ENCODE measurements at places on chromosomes 16 and 17.
A peak's percentile ranks its signal among the peaks of the same experiment; 100 is the strongest.

DNA sequence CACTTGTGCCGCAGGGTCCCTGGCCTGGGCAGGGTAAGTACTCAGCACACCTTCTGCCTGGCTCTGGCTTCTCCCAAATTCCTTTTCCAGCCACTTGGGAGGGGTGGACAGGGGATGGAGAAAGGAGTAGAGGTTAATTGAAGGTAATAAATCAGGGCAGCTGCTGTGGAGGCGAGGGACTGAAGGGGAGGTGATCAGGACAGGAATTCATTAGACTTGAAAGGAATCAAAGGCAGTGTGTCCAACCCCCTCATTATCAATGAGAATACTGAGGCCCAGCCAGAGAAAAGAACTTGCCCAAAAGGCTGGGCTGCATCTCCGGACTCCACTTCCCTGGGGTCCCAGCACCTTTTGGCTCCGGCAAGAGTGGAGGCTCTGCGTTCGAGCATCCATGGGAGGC, 2.4 kb downstream of the SOST start:
- no peak for DNase-seq

GRCh38 chr16:72226136-72226535, 54.2 kb upstream of the PMFBP1 start:
- DNase-seq = no peak

DNA sequence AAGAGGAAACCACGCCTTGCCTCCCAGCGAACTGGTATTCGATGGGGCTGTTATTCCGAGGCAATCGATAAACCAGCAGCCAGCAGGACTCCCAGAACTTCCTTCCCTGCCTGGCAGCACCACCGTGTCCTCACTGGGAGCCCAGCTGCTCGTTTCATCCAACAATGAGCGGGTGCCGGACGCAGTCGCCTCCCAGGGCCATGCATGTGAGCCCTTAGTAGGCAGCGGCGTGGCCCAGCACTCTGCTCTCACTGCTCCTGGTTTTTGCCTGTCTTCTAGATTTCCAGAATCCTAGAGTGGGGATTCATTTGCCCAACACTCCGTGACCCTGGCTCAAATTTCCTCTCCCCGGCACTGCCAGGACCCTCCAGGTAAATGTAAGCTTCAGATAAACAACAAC, 29.1 kb upstream of the RASD1 start:
- DNase-seq = no peak

DNA sequence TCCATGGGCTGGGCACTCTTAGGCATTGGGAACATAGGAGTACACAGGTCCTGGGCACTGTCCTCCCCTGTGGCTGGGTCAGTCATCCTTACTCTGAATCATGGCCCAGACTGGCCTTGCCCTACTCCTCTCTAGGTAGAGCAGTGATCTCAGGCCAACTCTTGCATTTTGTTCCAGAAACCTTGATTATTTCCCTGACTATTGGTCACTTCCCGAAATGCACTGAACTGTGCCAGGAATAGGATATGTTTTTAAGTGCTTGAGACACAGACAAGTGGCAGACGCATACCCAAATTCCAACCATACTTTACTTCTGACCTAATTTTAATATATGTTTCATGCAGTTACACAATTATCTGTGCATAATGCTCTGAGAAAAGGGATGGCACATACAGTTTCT, 10.3 kb downstream of the KRABD2 start:
- DNase-seq = no peak

DNA sequence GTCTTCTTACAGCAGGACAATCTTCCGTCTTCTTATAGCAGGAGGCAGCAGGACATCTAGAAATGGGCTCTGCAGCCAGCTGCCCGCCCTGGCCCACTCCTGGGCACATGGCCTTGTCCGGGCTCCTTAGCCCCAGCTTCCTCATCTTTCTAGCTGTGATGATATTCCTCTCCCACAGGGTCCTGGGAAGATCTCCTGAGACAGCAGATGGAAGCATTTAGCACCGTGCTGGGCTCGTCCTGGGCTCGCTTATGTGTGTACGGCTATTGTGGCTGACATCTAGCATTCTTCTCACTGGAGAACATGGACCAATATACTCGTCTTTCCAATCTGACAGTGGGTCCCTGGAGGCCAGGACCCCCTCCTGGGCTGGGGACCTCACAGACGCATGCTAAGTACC, 48.5 kb downstream of the TIMM22 start:
- DNase-seq = no peak

GRCh38 chr17:15468126-15468525, 705 bp upstream of the CDRT4 start:
- no peak for DNase-seq

DNA sequence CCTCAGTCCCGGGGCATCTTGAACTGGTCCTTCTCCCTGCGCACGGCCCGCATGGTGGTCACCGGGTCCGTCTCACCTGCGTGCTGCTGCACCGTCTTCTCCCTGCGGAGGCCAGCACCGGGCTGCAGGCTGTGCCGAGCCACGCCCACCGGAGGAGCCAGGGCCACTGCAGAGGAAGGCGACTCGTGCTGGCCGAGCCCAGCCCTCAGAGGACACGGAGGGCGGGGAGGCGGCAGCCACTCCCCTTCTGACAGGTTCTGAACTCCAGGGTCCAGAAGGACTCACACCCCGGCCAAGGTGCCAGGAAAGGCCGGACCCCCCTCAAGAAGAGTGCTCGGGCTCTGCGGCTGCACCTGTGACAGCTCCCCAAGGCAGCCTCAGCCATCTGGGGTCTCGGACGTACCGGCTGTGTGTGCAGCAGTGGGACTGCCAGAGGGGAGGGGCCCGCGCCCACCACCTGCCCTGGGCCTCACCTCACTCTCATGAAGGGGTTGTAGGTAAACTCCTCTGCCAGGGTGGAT, 15.8 kb upstream of the IGFALS start:
- DNase-seq = peak; percentile 76

- peak; percentile 54 for DNase-seq
Observed at GRCh38 chr17:65061646-65062045, 5.1 kb upstream of the GNA13 start.

DNA sequence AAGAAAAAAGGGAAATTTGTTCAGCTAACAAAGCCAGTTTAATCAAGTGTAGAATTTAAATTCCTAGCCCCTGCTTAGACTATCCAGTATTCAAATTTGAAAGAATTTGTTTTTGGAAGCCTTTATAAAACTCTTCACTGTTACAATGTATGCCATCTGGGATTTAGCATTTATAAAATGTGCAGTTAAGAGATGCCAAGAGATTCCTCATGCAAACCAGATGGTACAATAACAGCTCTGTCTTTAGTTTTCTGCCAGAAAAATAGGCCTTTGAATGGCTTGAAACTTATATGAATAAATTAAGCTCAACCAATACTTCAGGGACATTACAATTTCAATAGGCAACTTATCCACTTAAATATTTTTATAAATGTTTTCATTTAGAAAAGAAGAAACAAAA, 6.8 kb upstream of the ANKS4B start:
- no peak for DNase-seq

DNA sequence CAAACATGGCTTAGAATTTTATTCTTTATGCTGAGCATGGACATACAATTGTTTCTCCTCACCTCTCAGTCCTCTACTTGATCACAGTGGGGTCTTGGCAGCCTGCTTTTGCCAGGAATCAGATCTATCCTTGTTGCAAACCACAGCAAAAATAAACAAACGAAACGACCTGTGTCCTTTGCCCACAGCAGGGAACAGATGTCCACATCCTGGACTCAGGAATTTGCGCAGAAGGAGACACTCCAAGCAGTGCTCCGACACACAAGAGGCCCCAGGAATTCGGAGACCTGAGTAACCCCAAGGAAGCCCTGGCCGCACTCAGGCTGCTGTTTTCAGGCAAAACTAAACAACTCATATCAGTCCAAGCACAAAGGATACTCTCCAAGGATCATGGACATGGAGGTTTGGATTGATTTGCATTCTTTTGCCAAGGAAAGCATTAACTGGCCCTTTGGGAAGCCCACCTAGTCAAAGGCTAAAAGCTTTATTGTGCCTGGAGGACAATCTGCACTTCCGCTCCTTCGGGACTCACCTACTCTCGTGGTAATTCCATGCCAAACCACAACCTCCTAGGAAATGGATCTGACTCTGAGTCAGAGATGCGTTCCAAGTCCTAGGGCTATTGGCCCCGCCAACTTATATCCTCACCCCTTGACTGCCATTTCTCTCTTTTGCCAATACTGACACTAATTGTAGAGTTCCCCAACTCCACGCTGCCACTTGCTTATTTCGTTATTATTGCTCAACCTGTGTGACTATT, 271.1 kb upstream of the CDH11 start:
- DNase-seq = no peak

DNA sequence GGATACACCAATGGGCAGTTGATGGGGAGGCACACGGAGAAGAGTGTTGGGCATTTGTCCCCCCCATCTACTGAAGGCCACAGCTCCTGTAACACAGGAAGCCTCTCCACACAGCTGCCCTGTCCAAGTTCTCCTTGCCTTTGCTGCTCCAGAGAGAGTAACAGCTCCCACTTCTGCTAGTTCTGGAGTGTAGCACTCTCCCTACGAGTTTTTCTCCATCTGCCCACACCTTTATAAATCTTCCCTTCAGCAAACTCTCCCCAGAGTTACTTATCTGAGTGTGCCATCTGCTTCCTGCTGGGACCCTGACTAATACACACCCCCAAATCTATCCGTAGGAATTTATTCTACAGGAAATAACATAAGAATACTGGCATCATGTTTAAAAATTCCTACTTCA, 42.6 kb upstream of the ERN1 start:
- DNase-seq = no peak

- DNase-seq = no peak
Observed at GRCh38 chr16:50247123-50247905, 19.0 kb upstream of the ADCY7 start.

DNA sequence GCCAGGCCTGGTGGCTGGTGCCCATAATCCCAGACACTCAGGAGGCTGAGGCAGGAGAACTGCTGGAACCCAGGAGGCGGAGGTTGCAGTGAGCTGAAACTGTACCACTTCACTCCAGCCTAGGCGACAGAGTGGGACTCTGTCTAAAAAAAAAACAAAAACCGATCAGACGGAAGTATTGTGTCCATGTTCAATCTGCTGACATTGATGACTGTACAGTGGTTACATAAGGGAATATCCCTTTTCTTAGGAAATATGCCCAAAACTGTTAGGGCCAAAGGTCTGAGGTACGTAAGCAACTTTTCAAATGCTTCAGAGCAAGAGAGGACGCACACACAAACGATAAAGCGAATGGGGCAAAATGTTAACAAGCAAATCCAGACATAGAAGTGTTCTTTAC, 69.8 kb upstream of the DNAH17 start:
- DNase-seq = no peak

DNA sequence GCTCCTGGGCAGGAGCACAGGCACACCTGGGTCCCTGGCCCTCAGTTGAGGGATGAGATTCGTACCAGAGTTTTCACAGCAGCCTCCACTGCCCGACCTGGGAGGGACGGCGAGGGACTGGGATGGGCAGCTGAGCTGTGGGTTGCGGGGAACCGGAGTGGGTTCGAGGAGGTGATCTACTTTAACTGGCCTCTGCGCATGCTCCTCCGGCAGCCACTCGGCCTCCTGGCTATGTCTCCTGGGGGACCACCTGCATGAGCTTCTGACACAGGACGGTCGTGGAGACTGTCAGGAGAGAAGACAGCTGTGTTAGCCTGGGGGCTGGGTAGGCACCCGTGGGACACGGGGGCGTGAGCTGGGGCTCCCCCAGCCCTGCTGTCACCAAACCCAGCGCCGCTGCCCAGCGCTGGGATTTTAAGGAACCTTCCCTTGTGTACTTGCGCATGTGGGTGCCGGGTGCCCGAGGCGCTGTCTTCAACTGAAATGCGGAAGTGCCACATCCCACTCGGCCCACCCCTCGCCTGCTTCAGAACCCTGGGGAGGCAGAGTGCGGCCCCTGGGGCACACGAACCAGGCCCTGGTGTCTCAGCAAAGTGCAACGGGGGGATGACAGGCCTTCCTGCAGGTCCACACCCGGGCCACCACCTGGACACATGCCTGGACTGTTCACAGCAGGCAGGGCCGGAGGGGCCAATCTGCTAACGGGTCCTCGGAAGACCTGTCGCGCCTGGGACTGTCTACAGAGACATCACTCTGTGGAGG, 36.4 kb downstream of the SLC7A5 start:
- no peak for DNase-seq

DNA sequence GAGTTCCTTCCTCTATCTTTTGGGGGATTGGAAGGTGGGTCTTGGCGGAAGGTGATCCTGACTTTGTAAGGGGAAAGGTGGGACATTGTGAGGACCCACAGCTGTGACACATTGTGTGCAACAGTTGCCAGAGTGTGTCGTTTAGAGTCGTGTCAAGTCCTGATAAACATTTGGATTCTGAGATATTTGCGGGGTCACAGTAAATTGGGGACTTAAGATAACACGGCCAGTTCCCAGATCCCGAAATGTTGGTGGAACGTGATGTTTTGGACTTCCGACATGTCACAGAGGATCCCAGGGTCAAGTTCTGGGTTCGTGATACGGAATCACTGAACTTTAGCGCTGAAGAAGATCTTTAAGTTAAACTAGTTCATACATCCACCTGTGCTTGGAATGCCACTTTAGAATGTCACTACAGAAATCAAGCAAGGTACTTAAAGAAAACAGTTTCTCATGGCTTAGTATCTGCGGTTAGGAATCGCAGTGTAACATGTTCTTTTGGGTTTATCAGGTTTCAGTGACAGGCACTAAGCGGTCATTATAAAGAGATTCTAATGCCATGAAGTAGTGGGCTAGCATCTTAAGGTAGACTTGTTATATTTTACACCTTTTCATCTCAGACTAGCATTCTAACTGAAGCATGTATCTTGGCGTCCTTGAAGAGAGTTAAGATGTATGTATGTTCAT, 815 bp downstream of the ATAD5 start:
- DNase-seq = peak; percentile 13
